ENCODE measurements at places on chromosomes 1 and 21. TPM values are rescaled to one million over a fixed set of nuclear protein-coding genes. Genes with fewer than 3 reads are reported as not detected.

PUSL1 gene
- 24.2 TPM for total RNA-seq

CYP4A22 gene
- total RNA-seq: not detected

PACC1 gene
- total RNA-seq: 18.6 TPM

RPAP2 gene
- 9.0 TPM for total RNA-seq

XCL1 gene
- not detected for total RNA-seq

Data from A549 treated with AZD2906 at 1 μM for 4 hours (cell line).